ENCODE measurements at places on chromosomes 7 and 10.

GRCh38 chr7:27176524-27176845, 2.4 kb upstream of the HOXA10 start:
- DNase-seq = no peak

GRCh38 chr7:38760226-38760625, 129.1 kb upstream of the AMPH start:
- DNase-seq = no peak

- DNase-seq = no peak
Measured at GRCh38 chr10:133264461-133264860, 12.2 kb downstream of the ADAM8 start.

DNA sequence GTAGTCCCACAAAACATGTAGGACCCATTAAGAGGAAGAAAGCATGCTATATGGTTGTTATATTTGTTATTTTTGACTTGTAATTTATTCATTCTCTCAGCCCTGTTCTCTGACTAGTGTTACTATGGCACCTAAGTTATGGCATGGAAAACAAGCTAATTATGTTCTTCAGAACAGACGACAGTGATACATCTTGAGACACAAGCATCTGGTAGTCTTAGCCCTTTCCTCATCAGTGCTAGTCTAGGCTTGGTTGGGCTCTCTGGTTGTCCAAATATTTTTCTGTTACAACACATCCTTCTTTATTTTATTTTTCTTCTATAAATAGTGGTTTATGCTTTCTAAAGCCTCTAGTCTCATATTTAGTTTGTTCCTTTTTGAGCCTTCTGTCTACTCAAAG, 308.3 kb upstream of the KAT6B start:
- DNase-seq = no peak

- DNase-seq = no peak
Measured at GRCh38 chr7:100588438-100588837, 2.3 kb downstream of the FBXO24 start.

- DNase-seq = no peak
Measured at GRCh38 chr10:20593649-20594048, 303.5 kb downstream of the NEBL start.

DNA sequence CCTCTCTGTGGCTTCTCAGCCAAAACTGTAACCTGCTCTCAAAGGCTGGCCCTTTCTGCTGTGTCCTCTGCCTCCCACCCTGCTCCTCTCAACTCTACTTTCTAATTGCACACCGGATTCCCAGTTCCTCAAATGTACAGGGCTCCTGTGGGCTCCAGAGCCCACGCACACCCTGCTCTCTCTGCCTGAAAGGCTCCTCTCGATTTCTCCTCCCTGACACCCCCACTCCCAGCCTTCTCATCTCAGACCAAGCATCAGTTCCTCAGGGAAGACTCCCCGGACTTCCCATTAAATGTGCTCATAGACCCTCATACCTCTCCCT, 111.7 kb upstream of the STEAP1B start:
- no peak for DNase-seq

GRCh38 chr7:43303740-43304241, 191.3 kb downstream of the HECW1 start:
- no peak for DNase-seq

DNA sequence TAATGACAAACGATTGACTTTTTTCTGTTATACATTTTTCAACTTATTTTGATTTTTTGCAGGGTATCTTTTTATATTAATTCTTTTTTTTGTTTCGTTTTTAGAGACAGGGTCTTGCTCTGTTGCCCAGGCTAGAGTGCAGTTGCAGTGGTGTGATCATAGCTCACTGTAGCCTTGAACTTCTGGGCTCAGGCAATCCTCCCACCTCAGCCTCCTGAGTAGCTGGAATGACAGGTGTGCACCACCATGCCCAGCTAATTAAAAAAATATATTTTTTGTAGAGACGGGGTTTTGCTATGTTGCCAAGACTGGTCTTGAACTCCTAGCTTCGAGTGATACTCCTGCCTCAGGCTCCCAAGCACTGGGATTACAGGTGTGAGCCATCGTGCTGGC, 601.3 kb downstream of the PARD3 start:
- no peak for DNase-seq

DNA sequence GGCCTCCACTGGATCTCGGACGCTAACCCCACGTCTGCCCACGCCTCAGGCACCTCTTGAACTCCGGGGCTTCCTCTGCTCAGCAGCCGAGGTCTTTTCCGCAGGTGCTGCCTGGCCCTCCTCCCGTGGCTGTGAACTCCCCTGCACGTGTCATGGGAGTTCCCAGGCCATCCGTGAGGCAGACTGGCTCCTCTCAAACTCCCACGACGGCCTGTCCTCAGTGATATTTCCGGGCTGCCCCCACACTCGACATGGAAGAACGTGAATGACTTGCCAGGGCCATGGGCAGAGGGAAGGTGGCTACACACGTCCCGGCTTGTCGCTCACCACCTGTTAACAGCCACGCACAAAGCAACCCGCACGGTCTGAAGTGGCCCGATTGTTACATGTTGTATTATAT, 110.9 kb downstream of the ADARB2 start:
- no peak for DNase-seq

GRCh38 chr10:118041316-118041715, 5.4 kb downstream of the RAB11FIP2 start:
- DNase-seq = no peak

DNA sequence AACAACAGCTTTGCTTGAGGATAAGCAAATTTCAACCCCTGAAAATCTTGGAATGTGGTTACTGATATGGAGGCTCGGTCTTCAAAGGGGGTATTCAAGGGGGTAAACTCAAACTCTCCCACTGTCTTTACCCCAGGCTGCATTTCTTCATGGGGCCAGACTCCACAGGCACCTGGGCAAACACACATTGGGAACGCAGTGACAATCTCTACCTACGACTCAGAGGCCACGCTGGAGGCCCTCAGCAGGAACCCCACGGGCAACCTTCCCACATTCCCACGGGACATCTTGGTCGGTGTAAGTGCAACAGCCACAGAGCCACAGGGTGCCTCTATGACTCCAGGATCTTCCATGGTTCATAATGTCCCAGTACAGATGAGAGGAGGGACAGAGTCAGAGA, 2.2 kb upstream of the INSIG1 start:
- DNase-seq = no peak

DNA sequence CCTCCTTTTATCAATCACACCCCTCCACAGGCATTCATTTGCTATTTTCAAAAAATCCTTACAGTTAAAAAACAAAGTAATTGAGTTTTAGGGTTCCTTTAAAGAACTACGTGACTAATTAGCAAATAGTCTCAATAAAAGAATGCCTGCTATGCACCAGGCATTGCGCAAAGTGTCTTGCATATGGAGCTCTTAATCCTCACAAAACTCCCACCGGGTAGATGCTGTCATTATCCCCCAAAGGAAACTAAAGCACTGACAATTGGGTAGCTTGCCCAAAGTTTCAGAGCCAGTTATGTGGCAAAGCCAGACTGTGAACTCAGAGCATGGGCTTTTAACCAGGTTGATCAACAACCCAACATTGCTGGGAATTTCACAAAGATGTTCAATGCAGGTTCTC, 305.7 kb downstream of the ELMO1 start:
- DNase-seq = no peak

DNA sequence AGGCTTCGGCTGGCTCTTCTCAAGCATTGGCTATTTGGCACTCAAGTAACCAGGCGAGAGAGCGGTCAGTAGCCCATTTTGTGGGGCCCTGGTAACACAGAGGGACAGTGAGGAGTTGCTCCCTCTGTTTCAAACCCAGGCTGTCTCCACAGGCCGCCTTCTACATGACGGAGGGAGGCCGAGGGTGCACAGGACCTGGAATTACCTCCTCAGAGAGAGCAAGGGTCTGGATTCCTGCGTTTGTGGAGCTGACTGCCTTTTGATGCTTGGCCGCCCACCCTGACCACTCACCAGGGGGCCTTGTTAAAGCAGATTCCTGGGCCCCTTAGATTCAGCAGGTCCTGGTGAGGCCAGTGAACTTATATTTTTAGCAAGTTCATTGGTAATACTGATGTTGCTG, 12.3 kb downstream of the UPP1 start:
- DNase-seq = no peak

DNA sequence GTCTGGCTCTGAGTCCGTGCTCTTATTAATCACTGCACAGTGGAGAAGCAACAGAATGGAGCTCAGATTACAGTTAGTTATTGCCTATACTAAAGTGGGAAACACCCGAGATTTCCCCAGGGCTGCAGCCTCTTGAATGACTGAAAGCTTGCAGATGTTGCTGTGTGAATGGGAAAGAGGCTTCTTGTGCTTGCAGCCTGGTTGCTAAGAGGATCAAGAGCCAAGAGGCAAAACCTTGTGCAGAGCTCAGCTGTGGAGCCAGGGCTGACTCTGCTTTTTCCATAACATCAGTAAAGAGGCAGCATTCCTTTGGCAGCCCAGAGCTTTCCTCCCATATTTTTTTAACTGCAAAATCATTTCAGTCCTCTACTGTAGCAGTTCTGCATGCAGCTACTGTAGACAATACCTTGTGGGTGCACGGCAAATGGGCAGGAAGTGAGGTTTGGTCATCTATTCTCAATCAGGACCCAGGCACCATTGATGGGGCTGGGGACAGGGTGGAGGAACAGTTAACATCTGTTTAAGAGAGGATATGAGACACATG, 86.5 kb downstream of the RALA start:
- no peak for DNase-seq

DNA sequence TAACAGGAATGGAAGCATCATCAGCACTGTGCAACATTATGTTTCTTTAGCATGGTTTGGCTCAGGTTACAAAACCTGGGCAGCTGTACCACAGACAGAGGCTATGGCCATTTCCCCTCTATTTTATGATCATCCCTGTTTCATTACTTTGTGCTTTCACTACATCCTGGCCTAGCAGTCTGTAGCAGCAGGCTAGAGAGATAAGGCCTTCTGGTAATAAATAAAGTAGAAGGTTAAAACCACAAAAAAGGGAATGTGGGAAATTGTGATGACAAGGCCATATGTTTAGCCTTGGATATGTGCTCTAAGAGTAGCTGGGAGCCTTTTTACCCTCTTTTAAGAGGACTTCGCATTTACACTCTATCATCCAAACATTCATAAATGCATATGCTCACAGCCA, 266.2 kb upstream of the PHF14 start:
- DNase-seq = no peak

- no peak for DNase-seq
Measured at GRCh38 chr10:129879655-129880054, 84.4 kb downstream of the EBF3 start.

- DNase-seq = peak; percentile 38
Measured at GRCh38 chr10:49592726-49593563, 17.2 kb upstream of the SLC18A3 start.

- DNase-seq = no peak
Measured at GRCh38 chr7:35849158-35849831, 48.4 kb downstream of the SEPTIN7 start.

GRCh38 chr7:131895541-131896164, 339.2 kb upstream of the PODXL start:
- no peak for DNase-seq

DNA sequence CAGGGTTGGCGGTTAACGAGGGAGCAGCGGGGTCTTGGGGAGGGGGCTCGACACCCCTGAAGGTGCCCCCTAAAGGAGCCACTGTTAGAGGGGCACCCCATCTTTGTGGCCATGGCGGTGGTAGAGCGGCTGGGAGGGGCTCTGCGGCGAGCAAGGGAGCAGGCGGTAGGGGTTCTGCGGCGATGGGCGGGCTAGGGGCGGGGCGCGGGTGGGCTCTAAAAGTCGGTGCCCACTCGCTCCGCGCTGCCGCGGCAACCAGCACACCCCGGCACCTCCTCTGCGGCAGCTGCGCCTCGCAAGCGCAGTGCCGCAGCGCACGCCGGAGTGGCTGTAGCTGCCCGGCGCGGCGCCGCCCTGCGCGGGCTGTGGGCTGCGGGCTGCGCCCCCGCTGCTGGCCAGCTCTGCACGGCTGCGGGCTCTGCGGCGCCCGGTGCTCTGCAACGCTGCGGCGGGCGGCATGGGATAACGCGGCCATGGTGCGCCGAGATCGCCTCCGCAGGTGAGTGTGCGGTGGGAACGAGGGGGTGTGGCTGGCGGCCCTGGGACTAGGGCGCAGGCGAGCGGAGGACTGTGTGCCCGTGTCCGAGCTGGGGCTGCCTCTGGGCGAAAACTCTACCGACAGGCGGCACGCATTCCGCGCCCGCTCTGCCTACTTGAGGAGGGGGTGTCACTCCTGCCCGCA, at the start of gene MEST:
MEST (plus strand) TSS at position 245 of the 682 bp plus-strand sequence; CDS start at position 474, 229 bp downstream.
- DNase-seq = no peak

DNA sequence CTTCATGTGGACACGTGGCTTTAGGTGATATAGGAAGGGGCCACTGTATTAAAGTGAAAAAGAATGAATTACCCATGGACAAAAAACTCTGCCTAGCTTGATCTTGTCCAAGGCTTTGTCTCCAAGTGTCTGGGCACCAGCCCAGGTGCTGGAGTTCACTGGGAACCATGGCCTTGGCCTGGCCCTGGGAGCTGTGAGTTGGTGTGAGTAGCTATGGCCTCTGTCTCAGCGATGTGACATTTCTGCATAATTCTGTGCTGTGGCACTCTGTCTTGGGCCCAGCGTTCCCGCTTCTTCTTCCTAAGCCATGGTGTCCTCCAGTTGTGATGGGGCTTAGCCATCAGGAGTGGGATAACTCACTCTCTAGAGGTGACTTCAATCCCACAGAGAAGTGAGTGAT, 119.0 kb upstream of the PPP2R2D start:
- DNase-seq = peak; percentile 23

DNA sequence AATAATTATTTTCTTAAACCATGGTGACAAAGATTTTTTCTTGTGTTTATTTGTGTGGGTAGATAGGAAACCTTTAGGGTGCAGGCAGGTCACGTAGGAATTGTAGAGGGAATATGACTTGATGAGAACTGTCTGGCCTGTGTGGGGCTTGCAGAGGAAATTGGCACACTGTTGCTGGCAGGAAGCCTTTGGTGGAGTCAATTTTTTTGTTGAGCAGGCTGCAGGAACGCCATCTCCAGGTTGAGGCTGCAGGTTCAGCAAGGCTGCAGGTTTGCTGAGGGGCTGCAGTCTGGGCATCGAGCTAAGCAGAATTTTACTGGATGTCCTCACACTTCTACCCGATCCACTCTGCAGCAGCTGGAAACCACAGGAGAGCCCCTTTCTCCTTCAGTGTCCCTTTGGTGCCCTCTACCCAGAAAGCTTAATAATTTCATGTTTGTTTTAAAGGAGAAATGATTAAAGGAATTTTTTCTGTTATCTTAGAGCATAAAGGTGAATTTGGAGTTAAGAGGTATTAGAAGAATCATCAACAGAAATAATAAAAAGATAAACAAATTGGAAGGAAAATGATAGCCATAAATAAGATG, 37.0 kb downstream of the TBC1D12 start:
- DNase-seq = no peak

GRCh38 chr7:66379542-66380160, 174.5 kb downstream of the TPST1 start:
- DNase-seq = no peak

GRCh38 chr10:12846718-12847117, 154.8 kb downstream of the CCDC3 start:
- no peak for DNase-seq

DNA sequence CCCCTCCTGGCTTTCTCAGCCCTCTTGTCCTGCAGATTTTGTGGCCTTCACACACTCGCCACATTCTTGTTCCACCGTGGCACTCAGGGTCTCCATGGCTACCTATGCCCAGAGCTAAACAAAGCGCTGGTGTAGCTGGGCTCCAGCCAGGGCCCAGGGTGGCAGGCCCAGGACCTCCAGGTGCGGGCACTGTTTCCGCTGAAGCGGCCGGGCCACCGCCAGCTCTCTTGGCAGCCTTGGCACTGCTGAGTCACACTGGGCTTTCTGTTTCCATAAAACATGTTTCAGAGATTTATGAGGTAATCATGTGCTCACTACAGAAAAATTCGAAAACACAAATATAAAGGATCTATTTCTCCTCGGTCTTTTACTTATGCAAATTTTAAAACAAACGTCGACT, 51.3 kb downstream of the AOC1 start:
- DNase-seq = peak; percentile 68
